ENCODE measurements at places on chromosomes 1 and 21.

DNA sequence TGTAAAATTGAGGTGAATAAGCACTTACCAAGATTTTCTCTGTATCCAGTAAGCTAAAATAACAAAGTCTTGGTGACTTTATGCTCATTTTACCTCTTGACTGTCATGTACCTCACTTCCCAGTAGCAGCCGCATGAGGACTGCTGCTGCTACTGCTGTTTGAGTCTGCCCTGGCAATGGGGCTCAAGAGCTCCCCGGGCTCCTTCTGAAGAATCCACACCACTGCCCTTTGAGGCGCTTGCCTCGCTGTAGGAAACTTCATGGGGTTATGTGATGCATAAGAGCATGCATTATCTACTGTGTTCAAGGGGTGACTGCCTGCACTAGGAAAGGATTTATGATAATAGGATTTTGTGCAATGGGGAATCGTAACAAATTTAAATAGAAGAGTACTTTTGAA lies 113.5 kb downstream of the NTNG1 start:
- DNase-seq = no peak

DNA sequence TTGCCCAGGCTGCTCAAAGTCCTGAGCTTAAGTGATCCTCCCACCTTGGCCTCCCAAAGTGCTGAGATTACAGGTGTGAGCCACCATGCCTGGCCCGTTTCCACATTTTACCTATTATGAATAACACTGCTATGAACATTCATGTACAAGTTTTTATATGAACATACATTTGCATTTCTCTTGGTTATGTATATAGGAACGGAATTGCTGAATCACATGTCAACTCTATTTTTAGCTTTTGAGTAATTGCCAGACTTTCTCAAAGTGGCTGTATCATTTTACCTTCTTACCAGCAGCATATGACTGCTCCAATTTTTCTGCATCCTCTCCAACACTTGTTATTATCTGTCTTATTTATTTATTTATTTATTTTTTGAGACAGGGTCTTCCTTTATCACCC lies 2.7 kb downstream of the SPATA21 start:
- DNase-seq = no peak

DNA sequence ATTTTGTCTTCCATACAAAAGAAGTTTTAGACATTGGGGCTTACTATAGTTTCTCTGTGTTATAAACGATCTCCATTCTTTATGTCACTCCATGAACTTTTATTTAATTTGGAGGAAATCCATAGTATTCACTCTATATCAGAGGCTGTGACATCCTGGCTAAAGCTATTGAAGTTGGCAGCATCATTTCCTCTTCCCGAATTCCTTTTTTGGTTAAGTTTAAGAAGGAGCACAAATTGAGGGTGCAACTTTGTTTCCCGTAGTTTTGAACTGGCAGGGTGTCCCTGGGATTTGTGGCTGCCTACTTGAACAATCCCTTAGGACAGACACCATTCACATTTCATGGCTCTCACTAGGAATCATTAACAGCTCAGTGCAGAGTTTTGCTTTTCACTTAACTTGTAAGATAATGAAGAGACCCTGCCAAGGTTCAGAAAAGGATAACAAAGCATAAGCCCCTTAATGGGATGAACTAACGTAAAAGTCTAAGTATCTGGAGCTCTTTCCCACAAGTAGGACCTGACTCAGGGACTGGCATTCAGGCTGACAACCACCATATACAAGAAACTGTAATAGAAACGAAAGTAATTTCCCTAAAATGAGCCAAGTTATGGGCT lies 13.9 kb downstream of the S1PR1 start:
- DNase-seq = no peak

DNA sequence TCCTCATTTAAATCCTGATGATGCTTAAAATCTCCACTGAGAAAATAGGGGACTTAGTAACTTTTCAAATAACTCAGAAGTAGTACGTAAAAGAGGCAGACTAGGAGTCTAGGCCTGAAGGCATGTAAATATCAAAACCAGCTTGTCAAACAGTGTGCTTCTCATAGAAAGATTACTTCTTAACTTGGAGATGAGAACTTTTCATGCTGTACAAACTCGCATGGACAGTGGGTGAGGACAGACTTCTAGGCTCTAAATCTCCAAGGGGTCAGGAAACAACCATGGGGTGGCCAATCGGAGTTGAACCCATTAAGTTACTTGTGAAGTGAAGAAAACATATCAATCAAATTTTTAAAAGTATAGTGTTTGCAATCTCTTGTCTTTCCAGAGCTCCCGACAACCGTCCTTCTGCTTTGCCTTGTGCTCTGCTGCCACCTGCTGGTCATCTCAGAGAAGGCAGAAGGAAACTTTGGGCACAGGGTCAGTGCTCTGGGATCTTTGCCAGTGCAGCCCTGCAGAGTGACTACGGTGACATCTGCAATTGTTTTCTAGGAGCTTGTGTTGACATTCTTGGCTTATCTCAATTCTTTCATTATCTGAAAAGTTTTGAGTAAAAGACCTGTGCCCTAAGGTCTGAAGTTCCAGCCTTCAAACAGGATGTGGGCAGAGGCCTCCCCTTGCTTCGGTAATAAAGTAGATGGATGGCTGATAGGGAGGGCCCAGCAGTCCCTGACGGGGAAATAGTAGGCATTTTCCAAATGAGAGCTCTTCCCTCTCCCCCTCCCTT lies 105.1 kb upstream of the PDE4B start:
- peak; percentile 65 for DNase-seq

DNA sequence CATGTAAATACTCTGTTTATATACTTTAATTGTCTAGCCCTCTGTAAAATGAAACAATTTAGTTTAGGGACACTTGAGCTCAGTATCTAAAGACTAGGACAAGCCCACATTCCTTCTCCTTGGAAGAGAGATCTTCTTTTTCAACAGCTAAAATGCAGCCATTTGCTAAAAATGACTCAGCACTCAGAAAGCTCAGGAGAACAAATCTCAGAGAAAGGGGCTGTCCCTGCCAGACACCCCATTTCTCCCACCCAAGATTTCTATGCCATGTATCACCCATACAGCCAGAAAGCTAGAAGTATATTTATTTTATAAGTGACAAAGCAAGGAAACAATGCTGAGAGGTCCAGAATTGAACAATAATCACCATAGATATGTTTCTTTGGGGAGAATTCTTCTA lies 23.2 kb upstream of the PRDX6 start:
- DNase-seq = no peak

GRCh38 chr1:80251171-80251570 lies 1244.6 kb upstream of the ADGRL4 start:
- DNase-seq = no peak

DNA sequence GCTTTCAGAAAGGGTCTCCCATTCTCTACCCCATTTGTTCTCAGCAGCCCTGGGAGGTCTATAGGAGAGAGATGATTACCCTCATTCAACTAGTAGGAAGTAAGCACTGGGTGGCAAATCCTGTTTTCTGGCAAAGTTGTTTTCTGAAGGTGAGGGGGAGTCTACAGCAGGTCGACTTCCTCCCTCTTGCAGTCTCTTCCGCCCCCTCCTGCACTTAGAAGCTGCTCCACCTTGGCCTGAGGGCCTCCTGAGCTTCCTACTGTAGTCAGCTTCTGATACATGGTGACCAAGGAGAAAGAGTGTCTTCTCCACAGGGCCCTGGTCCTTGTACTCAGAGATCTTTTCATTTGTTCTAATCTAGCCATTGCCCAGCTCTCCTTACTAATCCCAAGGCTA lies 93.1 kb downstream of the RGL1 start:
- no peak for DNase-seq

GRCh38 chr1:54967372-54967771 lies 13.1 kb upstream of the TMEM61 start:
- DNase-seq = no peak

DNA sequence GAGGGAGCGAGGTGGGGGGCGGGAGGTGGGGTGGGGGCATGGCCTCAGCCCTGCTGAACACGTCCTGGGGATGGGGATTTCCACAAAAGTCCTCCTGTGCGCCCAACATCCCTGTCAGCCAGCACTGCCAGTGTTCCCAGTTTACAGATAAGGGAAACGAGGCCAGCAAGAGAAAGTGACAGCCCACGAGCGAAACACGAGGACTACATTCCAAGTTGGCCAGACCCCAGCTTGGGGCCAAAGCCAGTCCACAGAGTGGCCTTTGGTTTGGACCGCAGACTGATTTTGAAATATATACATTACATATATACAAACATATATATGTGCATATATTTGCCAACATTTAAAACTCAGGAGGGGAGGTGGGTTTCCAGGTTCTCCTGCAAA lies 5.0 kb downstream of the FBXO2 start:
- DNase-seq = no peak

GRCh38 chr1:227998374-227999055 lies 8.3 kb upstream of the WNT3A start:
- DNase-seq = no peak

DNA sequence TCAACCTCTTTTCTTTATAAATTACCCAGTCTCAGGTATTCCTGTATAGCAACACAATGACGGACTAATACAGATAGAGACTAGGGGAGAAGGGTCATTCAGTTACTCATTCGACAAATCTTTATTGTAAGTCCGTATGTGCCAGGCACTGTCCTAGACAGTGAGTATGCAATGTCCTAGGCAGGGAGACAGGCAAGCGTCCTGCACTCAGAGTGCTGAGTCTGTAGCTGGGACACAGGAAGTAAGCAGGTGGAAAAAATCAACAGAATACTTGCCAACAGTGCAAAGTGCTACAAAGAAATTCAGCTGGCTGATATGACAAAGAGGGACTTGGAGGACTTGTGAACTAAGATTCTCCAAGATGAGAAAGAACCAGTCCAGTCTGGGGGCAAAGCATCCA lies 92.2 kb upstream of the ZBTB40 start:
- DNase-seq = no peak

GRCh38 chr1:241229711-241230110 lies 127.3 kb downstream of the RGS7 start:
- DNase-seq = no peak

DNA sequence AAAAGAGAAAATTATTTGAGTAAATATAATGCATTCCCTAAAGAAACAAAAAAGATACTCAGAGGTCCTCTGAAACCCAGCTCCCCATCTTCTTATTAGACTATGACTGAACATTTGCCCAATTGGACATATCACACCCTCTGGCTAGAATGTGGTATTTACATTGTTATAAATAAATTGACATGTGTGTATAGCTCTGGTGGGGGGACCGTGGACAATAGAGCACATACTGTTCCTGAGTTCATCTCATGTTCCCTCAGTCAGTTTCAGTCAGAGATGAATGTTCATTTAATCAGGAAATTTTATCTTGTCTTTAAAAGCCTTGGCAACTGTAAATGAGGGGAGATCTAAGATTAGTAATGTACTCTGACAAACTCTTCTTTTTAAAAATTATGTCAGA lies 459.3 kb upstream of the ADAMTS5 start:
- no peak for DNase-seq

DNA sequence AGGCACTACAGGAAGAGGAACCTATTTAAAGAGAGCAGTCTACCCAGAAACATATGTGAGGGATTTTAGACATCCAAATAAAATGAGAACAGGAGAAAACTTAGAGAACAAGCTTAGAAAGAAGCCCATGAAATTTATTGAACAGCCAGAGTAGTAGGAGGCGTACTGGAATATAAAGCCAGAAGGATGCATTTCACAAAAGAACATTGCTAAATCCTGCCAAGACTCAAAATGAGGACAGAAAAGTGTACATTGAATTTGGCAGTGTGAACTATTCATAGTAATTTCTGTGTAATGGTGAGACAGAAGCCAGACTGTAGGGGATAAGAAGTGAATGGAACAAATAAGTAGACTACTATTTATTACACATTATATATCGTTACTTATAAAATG lies 22.5 kb downstream of the CEPT1 start:
- no peak for DNase-seq

GRCh38 chr1:237817277-237817676 lies 73.4 kb downstream of the ZP4 start:
- no peak for DNase-seq

DNA sequence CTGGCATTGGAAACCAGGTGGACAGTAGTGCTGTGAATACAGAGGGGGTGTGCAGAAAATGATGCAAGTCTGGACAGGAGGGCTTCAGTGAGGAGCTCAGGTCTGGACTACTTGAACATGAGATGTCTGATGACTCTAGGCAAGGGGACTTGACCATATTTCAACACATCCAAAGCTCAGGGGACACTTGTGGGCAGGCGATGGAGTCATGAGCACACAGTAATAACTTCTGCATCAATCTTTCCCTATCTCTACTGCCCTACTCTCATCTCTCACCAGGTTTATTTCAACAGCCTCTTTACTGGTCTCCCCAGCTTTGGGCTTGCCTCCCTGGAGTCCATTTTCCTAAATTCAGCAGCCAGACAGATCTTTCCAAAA lies 21.9 kb downstream of the FMO2 start:
- DNase-seq = no peak

DNA sequence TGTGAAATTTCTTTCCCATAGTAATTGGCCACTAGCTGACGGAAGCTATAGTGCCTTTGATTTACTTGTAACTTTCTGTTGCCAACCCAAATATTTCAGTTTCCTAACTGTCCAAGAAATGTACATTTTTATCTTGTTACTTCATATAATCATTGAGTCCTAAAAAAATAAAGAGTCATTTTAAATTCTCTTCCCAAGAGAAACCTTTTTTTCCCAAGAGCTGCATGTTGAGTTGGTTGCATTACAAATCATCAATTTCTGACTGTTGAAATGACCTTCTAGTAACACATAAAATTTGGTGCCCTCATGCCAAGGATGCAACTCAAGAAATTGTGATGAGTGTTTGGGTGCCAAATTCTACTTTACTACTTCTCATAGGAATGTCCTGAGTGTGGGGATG lies 61.0 kb downstream of the HMCN1 start:
- DNase-seq = no peak

GRCh38 chr1:23529146-23530086 lies 1.6 kb downstream of the E2F2 start:
- peak; percentile 10 for DNase-seq

DNA sequence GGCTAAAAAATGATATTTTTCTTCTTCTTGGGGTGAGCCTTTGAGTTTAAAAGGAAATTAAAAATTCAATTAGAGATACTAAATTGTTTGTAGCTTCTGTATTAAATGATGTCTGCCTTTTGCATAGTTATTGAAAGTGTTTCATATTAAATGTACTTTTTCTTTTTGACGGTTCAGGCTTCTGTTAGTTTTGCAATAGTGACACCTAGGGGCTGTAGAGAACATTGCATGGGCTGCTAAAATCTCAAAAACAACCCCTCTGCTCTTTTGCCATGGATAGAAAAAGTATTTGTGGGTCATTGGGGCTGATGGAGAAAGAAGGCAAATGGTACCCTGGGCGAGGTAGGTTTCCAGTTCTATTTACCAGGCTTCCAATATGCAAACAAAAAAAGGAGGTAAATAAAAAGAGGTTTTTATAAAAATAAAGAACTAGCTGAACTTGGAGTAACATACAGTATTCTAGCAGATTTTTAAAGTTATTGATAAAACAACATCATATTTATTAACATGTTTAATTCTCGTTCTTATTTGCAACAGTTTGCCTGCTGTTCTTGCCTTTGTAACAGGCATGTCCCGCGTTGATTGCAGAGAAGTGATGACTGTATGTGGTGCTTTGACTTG lies 115.4 kb upstream of the HOOK1 start:
- DNase-seq = no peak

- no peak for DNase-seq
Measured at GRCh38 chr1:23726686-23727085, 16.6 kb upstream of the ELOA start.
